ENCODE measurements at places on chromosomes 5 and 9.
A peak's percentile ranks its signal among the peaks of the same experiment; 100 is the strongest.

- no peak for DNase-seq
Measured at GRCh38 chr9:23826120-23826629, at the start of gene ELAVL2. TSS of gene ELAVL2 (minus strand) at chr9:23826240. CDS start at chr9:23762234, 64,006 bp downstream.

DNA sequence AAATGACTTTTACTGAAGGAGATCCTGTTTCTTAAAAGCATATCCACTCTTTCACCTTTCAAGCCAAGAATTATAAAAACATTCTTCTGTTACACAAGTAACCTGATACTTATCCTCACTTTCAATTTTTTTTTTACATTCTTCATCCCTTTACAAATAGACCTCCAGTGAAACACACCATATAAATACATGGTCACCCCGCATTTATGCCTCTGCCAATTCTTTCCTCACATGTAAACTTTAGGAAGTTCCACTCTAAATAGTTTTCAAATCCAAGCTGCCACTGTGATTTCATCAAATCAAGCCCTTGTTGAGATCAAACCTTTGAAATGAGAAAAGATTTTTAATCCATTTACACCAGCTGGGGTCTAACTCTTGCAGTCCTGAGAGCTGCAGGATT lies 40.0 kb downstream of the GAS1 start:
- DNase-seq = no peak

GRCh38 chr5:128541385-128541784 lies 3.3 kb upstream of the FBN2 start:
- no peak for DNase-seq

DNA sequence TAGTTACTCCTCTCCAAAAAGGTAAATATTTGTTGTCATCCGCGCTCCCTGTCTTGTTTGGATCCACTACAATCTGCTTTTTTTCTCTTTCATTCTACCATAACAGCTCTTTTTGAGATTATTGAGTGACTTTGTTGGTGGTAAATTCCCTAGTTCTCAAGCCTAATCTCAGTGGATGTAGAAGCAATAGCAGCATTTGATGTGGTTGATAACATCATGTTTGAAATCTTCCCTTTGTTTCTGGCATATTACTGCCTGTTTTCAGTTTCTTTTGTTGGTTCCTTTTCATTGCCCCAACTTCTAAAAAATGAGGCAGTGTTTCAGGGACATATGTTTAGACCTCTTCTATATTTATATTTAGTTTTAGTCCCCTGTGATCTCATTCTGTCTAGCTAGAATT lies 8.9 kb downstream of the CDC42SE2 start:
- DNase-seq = no peak

DNA sequence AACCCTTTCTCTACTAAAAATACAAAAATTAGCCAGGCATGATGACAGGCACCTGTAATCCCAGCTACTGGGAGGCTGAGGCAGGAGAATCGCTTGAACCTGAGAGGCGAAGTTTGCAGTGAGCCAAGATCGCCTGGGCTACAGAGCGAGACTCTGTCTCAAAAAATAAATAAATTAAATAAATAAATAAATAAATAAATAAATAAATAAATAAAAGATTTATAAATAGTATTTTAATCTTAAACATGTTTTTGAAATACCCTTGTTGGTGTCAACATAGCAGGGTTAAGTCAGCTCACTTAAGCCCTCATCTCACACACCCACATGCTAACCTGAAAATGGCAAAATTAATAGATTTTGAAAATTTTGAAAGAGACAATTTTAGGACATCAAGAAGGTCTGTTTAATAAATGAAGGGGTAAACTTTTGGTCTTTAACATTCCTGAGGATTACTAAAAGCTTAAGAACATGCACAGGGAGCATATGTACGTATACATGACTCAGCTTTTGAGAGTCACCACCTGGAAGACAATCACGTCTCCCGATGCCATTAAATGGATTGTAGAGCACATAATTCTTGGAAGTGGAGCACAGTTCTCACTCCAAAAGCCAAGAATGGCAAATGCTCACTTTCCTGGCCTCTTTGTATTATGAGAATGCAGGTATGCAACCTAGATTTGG lies 202.5 kb downstream of the GDNF start:
- no peak for DNase-seq

DNA sequence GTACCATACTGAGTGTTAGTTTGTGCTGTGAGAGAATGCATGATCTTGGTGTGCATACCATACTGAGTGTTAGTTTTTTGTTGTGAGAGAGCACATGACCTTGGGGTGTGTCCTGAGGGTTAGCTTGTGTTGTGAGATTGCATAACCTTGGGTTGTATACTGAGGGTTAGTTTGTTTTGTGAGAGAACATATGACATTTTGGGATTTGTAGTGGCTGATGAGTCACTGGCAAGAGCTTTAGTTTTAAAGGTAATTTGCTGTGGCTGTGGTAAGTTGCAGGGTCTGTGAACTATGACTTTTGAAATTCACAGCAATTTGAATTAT lies 1068.3 kb upstream of the EDIL3 start:
- no peak for DNase-seq

GRCh38 chr9:26565118-26565517 lies 327.5 kb downstream of the CAAP1 start:
- DNase-seq = no peak

DNA sequence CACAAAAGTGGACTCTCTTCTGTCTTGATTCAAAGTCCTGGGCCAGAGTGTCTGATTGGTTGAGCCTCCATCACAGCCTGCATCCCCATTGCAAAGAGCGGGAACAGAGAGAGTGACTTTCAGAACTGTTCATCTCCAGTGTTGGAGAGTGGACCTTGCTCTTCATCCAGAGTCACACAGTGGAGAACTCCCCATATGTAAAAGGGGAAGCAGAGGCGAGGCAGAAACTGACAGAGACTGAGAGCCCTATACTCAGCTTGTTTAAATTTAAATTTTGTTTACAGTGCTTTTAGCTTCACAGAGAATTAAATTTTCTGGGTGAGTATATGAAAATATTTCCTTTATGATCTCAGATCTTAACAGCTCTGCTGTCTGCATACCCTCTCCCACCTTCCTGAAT lies 70.0 kb upstream of the SSBP2 start:
- no peak for DNase-seq

DNA sequence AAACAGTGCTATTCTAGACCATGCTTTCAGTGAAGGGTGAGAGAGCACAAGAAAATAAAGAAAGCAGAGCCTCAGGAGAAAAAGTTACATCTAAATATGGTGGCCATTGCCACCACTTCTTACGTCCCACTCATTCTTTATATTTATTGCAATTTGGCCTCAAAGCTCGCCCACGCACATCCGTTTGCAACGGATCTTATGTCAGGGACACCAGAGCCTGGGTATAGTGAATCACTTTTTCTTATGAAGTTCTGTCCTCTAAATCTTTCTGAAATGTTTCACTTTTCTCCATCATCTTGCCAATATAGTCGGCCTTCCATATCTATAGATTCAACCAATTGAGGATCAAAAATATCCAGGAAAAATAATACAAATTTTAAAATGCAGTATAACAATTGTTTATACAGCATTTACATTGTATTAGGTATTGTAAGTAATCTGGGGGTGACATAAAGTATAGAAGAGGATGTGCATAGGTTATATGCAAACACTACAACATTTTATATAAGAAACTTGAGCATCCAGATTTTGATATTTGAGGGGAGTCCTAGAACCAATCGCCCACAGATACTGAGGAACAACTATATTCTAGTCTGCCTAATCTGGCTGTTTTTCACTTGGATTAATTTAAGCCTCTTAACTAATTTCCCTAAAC lies 35.2 kb downstream of the GOLPH3 start:
- DNase-seq = peak; percentile 71

GRCh38 chr9:130445268-130445983 lies 665 bp downstream of the ASS1 start:
- no peak for DNase-seq

GRCh38 chr5:30768056-30768690 lies 425.3 kb upstream of the CDH6 start:
- no peak for DNase-seq

DNA sequence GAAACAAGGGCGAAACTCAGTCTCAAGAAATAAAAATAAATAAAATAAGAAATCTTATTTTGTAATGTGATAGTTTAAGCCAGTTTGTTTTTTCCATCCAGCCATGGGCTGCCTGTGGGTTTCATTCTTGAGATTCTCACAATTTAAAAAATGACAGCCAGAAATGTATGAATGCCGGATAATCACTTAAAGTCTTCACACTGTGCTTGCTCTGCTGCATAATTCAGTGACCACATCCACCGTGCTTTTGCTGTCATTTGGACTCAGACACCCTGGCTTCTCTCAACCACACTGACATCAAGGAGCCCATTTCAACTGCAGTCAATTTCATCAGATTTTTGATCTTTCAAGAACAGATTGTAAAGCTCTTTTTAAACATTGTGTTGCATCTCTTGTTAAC lies 61.0 kb upstream of the DAPK1 start:
- DNase-seq = no peak

GRCh38 chr5:80168388-80169028 lies 87.3 kb downstream of the SERINC5 start:
- no peak for DNase-seq
